ENCODE measurements at places on chromosomes 7 and 10. TPM values are rescaled to one million over a fixed set of nuclear protein-coding genes. Genes with fewer than 3 reads are reported as not detected.

DNA sequence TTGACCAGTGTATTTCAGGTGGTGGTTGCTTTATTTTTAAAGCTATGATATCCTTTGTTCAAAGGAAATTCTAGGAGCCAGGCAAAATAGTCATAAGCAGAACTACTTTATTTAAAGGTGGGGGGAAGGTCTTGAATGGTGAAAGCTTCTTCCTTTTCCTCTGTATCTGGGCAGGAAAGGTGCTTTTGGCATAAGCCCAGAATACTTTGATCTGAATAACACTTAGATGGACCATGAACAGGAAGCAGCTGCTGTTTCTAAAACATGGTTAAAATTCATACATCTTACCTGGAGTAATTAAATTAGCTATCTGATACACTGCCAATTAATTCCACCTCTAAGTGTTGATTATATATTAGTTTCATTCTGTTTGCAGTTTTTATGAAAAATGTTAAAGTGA is 13.3 kb downstream of the ZNF804B start:
- no peak overlapping the region for H3K27ac ChIP-seq
- no peaks in the 10 kb centered on the region for H3K36me3 ChIP-seq
- H3K27me3 ChIP-seq = no peaks in the 10 kb centered on the region
- DNase-seq = no peak
- H3K4me1 ChIP-seq = no peaks in the 10 kb centered on the region

DNA sequence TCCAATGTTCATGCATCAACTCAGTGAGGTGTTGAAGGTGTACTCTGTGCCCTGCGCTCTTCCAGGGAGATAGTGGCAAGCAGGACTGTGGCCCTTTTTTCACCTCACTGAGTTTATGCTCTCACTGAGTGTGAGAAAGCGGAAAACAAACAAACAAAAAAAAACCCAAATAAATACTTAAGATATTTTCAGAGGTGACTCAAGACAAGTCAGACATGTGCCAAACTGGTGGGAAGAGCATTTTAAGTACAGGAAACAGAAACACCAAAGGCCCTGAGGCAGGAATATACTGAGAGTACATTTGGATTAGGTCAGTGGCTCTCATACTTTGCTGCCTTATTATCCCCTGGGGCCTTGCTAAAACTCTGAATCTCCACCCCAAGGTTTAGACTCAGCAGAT is 111.9 kb upstream of the IGFBP3 start:
- no peaks in the 10 kb centered on the region for H3K36me3 ChIP-seq
- no peak overlapping the region for H3K4me3 ChIP-seq
- no peaks in the 10 kb centered on the region for H3K27me3 ChIP-seq
- no peak overlapping the region for H3K27ac ChIP-seq
- DNase-seq = peak; percentile 39
- H3K4me1 ChIP-seq = peaks cover 12% of the 10 kb centered on the region

Gene NUTM2E
- not detected for total RNA-seq

DNA sequence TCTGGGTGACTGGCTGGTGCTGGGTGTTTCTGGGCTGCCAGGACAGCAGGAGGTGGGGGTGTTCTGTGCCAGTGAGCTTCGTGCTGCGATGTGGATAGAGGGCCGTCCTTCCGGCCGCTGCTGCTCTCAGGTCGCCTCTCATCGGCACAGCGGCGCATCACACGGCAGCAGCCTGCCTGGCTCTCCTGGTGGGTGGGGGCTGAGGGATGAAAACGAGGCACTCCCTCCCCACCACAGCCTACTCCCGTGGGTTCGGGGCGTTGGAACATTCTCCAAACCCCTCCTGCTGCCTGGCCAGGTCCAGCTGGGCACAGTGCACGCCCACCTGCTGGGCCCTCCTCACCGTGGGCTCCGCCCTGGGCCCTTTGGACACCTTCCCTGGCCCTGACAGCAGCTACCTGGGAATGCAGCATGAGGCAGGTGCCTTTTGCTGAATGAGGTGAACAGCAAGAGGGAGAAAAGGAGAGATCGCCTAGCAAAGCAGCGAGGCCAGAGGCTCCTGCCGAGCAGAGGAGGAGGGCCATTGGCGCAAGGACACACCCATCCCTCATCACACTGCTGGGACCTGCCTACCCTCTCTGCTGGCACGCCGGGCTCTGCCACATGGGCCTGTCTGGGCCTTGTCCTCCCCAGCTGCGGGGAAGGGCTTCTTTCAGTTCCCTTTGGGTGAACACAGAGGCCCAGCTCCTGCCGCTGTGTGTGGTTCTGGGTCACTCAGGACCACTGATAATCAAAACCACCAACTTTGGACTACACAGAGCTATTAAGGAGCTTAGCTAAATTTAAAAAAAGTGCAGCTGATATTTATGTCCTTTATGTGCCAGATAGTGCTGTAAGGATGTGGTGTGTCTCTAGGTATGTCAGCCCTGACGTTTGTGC is 33.4 kb downstream of the INPP5A start:
- no peaks in the 10 kb centered on the region for H3K36me3 ChIP-seq
- H3K4me1 ChIP-seq = peaks cover 24% of the 10 kb centered on the region
- no peak overlapping the region for H3K4me3 ChIP-seq
- DNase-seq = no peak
- no peak overlapping the region for H3K27ac ChIP-seq

DNA sequence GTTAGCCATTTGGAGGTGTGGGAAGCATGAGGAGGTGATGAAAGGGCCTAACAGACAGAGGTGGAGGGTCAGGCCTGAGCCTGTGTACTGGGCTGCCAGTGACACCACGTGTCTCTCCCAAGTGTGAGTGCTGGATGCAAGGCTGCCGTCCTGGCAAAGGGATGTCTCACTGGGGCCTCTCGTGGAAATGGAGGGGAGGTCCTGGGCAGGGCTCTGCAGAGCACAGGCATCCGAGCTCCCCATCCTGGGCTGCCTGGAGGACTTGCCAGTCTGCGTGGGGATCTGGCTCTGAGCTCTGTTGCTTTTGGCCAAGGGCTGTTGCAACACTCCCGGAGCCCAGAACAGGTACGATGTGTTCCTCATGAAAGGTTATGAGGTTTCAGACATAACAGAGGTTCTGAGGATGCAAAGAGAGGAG is 77.3 kb downstream of the GRK5 start:
- peaks cover 24% of the 10 kb centered on the region for H3K36me3 ChIP-seq
- DNase-seq = no peak
- H3K4me1 ChIP-seq = peaks cover 53% of the 10 kb centered on the region
- H3K27me3 ChIP-seq = no peaks in the 10 kb centered on the region
- no peak overlapping the region for H3K27ac ChIP-seq

- DNase-seq = no peak
- no peaks in the 10 kb centered on the region for H3K4me1 ChIP-seq
- H3K36me3 ChIP-seq = no peaks in the 10 kb centered on the region
- H3K27ac ChIP-seq = no peak overlapping the region
These were observed 69.7 kb upstream of the MGMT start for GRCh38 chr10:129397198-129397974.

Gene ASCC1
- 21.9 TPM for total RNA-seq

DNA sequence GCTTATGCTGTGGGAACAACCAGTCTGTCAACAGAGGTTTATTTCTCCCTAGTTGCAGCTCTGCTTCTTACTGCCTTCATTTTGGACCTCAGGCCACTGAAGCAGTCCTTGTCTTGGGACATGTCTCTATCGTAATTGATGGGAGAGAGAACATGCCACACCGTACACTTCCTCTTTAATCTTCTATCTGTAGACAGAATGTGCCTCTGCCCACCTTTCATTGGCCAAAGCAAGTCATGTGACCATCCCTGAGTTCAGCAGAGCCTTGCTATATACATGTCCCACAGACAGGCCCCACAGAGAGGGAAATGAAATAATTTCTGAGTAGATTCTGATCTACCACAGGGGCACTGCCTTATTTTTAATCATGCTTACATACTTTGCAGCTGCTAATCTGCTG is 98.0 kb downstream of the KCND2 start:
- no peak for DNase-seq
- H3K4me1 ChIP-seq = no peaks in the 10 kb centered on the region
- no peaks in the 10 kb centered on the region for H3K36me3 ChIP-seq
- no peak overlapping the region for H3K4me3 ChIP-seq
- no peak overlapping the region for H3K27ac ChIP-seq

DNA sequence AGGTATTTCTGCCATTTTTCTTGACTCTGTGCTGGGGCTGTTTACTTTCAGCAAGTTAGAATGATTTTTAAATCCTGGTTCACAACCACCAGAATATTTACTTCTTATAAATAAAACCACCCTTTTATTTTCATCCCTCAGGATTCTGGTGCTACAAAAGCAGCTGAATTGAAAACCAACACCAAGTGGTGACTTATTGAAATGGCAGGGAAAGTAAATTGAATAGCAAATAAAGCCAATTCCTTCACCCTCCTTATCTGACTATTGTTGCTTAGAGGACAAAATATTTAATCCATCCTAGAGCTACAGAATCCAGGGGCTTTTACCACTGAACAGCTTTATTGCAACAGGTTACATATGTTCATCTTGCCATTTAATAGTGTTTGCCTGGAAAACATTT is 828.6 kb upstream of the GHITM start:
- no peaks in the 10 kb centered on the region for H3K27me3 ChIP-seq
- H3K27ac ChIP-seq = no peak overlapping the region
- H3K4me3 ChIP-seq = no peak overlapping the region
- no peak for DNase-seq

Gene TUBB8
- not detected for total RNA-seq

DNA sequence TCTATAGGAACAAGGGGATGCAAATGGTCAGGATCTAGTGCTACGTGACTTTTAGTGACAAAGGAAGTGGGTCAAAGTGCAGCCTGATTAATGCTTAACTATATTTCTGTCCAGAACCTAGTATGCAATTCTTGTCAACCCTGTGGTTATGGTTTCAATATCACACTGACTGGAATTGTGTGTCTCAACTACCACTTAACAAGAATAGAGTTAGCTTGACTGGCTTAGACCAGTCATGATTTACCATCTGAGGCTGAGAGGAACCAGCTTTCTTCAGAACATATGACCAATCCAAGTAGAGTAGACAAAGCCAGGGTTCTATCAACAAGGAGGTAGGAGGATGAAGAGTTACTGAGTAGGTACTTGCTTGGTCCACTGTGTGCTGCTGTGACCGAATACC is 54.4 kb downstream of the MYPN start:
- H3K27ac ChIP-seq = no peak overlapping the region
- DNase-seq = no peak
- H3K36me3 ChIP-seq = no peaks in the 10 kb centered on the region
- no peak overlapping the region for H3K4me3 ChIP-seq

DNA sequence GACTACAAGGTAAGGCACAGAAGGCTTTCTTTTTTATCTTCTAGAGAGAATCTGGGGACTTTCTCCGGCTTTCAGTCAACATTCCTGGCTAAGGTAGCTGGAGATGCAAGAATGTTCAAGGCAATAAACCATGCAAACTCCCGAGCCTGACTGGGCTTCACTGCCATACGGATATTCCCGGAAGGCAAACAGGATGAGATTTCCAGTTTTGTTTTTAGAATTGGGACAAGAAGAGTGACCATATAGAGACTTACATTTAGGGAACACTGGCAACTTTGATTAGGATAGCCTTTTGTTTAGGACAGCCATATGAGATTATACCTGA is 269 bp downstream of the CALD1 start:
- H3K4me1 ChIP-seq = peaks cover 23% of the 10 kb centered on the region
- peak overlapping the region; percentile 66 for H3K4me3 ChIP-seq
- H3K27ac ChIP-seq = peak overlapping the region; percentile 86
- DNase-seq = no peak
- H3K27me3 ChIP-seq = no peaks in the 10 kb centered on the region

Gene LIPN
- not detected for total RNA-seq

Gene AKR1C4
- not detected for total RNA-seq

GRCh38 chr7:135936497-135937217 is 40.5 kb downstream of the MTPN start:
- H3K27ac ChIP-seq = no peak overlapping the region
- DNase-seq = no peak
- 0 out of 2 replicates have a peak, but pooled peaks cover 2% of the 10 kb centered on the region for H3K4me1 ChIP-seq
- H3K4me3 ChIP-seq = no peak overlapping the region

DNA sequence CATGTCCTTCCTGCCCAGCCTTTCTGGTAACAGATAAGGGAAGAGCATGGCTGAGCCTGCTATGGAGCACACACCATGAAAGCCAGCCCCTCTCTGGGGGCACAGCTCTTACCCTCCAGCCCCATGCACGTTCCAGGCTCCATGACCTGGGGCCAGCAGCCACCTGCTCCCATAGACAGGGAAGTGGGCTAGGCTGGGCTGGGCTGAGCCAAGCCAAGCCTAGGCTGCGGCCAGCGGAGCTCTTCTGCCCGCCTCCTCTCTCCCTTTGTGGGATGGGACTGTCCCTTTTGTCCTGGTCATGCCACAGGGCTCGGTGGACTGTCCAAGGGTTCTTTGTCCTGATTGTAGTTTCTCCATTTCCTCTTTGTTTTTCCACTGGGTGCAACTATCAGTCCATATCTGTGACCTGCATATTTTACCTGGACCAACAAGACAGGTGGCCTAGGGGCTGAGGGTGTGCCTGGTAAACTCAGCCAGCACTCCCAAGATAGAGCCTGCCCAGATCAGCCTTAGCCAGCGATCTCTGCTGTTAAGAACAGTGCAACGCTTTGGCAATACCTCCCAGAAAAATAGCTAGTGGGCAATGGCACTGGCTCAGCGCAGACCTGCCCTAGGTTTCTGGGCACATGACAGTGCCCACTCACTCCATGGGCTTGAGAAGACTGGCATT is 97.2 kb upstream of the BTBD16 start:
- H3K4me1 ChIP-seq = peaks cover 5% of the 10 kb centered on the region
- no peaks in the 10 kb centered on the region for H3K27me3 ChIP-seq
- DNase-seq = no peak
- no peaks in the 10 kb centered on the region for H3K36me3 ChIP-seq
- no peak overlapping the region for H3K4me3 ChIP-seq
- H3K27ac ChIP-seq = no peak overlapping the region

GRCh38 chr10:113002449-113002777 is 52.4 kb downstream of the TCF7L2 start:
- DNase-seq = no peak
- peaks cover 5% of the 10 kb centered on the region for H3K36me3 ChIP-seq
- H3K4me3 ChIP-seq = no peak overlapping the region
- H3K27ac ChIP-seq = no peak overlapping the region

- H3K27me3 ChIP-seq = no peaks in the 10 kb centered on the region
- no peaks in the 10 kb centered on the region for H3K36me3 ChIP-seq
- no peak overlapping the region for H3K27ac ChIP-seq
- no peak overlapping the region for H3K4me3 ChIP-seq
- DNase-seq = no peak
These were observed 93.9 kb upstream of the AGR3 start for GRCh38 chr7:16975712-16976111.

DNA sequence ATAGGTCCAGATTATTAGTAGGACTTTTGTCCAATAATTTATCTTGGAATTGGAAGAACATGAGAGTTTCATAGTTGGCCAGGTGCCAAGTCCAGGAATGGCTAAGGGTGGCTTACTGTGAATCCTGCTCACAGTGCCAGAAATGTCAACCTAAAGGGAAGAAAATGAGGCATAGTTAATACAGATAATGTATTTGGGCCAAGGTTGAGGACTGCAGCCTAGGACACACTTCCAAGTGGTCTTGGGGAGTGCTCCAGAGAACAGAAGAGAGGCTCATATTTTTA is 78.2 kb downstream of the MAPK8 start:
- no peaks in the 10 kb centered on the region for H3K36me3 ChIP-seq
- H3K27ac ChIP-seq = no peak overlapping the region
- DNase-seq = no peak
- peaks cover 3% of the 10 kb centered on the region for H3K4me1 ChIP-seq
- H3K4me3 ChIP-seq = no peak overlapping the region

GRCh38 chr7:13921062-13921461 is 68.4 kb downstream of the ETV1 start:
- no peaks in the 10 kb centered on the region for H3K36me3 ChIP-seq
- peaks cover 1% of the 10 kb centered on the region for H3K4me1 ChIP-seq
- no peak overlapping the region for H3K4me3 ChIP-seq
- no peaks in the 10 kb centered on the region for H3K27me3 ChIP-seq
- H3K27ac ChIP-seq = peak overlapping the region; percentile 20

Gene MINDY3
- 14.5 TPM for total RNA-seq

Data from IMR-90 (cell line).